PC-3 (cell line): ENCODE measurements at places on chromosomes 6 and 20. TPM values are rescaled to one million over a fixed set of nuclear protein-coding genes. Genes with fewer than 3 reads are reported as not detected.

DNA sequence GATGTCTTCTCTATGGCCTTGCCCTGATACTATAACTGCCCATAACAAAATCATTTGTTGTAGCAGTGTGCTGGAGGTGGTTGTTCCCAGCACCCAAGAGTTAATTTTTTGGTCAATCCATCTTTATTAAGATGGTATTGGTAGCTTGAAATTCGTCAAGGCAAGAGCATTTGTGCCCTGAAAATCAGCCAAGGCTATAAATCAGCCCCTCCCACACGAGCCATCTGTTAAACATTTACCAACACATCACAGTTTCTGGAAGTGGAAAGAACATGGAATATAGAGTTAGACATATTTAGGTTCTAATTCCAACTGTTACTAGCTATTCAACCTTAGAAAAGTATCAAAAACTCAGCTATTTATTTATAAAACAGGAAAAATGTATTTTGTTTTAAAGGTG lies 888.4 kb upstream of the GJE1 start:
- DNase-seq, result peak; percentile 2

DNA sequence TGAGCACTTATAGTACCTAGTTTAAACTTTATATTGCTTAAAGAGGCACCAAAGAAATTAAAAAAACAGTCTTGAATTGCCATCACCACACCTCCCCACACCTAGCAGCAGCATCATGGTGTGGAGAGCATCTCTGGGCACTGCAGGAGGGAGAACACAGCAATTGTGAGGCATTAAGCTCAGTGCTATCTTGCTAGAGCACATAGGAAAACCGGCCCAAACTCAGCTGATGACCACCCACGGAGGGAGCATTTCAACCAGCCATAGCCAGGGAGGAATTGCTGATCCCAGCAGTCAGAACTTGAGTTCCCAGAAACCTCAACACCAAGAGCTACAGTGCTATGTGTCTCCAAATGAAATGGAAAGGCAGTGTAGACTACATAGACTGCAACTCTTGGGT lies 19.5 kb upstream of the DEFB113 start:
- DNase-seq, result no peak

GRCh38 chr20:3251806-3252205 lies 12.8 kb upstream of the SLC4A11 start:
- DNase-seq, result no peak

GRCh38 chr6:78935553-78935952 lies 68.2 kb downstream of the IRAK1BP1 start:
- DNase-seq, result no peak

GRCh38 chr6:130675072-130675471 lies 152.1 kb upstream of the SMLR1 start:
- peak; percentile 79 for DNase-seq

- peak; percentile 22 for DNase-seq
Observed at GRCh38 chr20:31806564-31807355, 12.4 kb upstream of the MYLK2 start.

DNA sequence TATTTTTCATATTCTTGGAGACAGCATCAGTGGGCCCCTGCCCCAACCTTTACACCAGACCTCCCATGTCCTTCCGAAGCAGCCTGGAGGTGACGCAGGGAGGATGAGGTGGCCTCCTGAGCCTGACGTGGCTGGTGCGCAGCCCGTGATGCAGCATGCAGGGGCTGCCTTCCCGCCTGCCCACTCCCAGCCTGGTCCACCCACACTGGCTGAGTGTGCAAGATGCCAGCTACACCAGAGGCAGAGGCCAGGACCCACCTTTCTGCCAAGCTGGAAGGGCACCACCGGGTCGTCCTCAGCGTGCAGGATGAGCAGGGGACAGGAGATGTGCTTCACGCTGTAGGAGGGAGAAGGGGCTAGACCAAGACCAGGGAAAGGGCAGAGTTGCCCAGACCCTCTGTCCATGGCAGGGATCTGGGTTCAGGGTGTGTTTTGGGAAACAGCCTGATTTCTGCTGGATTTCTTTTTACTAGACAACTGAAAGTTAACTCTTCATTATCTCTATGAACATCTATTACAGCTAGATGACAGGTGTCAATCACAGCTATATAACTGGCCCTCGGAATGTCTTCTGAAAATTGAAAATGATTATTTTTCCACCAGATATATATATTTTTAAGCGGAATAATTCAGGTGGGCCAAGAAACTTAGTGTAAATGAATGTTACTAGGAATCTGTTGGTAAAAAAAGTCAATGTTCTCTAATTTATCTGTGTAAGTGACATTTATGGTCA lies 55.6 kb downstream of the PYGB start:
- no peak for DNase-seq

GRCh38 chr6:36649086-36649485 lies 29.4 kb upstream of the CDKN1A start:
- no peak for DNase-seq

GRCh38 chr6:149026530-149026942 lies 279.7 kb downstream of the UST start:
- peak; percentile 82 for DNase-seq

GRCh38 chr6:14306151-14306906 lies 188.8 kb downstream of the CD83 start:
- DNase-seq, result no peak

DNA sequence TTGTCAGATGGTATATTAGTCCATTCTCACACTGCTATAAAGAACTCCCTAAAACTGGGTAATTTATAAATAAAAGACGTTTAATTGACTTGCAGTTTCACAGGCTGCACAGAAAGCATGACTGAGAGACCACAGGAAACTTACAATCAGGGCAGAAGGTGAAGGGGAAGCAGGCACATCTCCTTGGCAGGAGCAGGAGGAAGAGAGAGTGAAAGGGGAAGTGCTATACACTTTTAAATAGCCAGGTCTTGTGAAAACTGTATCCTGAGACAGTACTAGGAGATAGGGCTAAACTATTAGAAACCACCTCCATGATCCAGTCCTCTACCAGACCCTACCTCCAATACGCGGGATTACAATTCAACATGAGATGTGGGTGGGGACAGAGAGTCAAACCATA lies 193.9 kb upstream of the KCNG1 start:
- no peak for DNase-seq

- DNase-seq, result no peak
Observed at GRCh38 chr6:28090917-28091586, 10.7 kb downstream of the ZNF165 start.

GRCh38 chr6:28897369-28897745 lies 26.4 kb downstream of the TRIM27 start:
- DNase-seq, result no peak

DNA sequence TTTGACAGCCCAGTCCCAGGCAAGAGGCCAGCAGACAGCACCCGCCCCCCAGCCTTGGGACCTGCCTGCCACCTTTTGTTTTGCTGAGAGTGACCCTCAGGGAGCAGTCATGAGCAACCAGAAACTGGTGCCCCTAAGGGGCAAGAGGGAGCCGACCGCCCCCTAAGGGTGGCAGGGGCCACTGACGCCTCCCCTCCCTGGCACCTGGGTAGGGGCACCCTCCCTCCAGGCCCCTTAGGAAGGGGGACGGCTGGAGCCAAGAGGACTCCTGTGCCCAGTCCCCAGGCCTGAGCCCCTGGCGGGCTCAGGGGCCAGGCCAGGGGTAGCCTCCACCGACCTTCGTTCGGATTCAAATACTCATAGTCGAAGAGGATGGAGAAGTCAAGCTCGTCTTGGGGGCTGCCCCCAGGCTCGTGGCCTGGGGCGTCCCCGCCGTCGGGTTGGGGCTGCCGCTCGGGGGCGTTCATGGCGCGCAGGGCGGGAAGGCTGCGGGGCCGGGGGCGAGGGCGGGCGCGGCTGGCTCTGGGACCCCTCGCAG lies 417 bp downstream of the NFATC2 start:
- DNase-seq, result no peak

- no peak for DNase-seq
Observed at GRCh38 chr6:88725111-88725975, 238.1 kb downstream of the RNGTT start.

DNA sequence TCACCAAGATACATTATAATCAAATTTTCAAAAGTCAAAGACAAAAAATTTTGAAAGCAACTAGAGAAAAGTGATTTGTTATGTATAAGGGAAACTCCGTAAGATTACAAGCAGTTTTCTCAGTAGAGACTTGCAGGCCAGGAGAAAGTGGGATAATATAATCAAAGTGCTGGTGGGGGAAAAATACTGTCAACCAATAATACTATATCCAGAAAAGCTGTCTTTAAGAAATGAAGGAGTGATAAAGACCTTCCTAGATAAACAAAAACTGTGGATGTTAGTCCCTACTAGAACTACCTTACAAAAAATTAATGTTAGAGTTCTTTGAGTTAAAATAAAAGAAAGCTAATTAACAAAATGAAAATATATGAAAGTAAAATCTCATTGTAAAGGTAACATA lies 79.7 kb downstream of the SYNE1 start:
- no peak for DNase-seq

GRCh38 chr20:38536310-38536709 lies 44.7 kb upstream of the ADIG start:
- DNase-seq, result peak; percentile 13

- no peak for DNase-seq
Observed at GRCh38 chr6:47454713-47455396, 22.7 kb upstream of the CD2AP start.

DNA sequence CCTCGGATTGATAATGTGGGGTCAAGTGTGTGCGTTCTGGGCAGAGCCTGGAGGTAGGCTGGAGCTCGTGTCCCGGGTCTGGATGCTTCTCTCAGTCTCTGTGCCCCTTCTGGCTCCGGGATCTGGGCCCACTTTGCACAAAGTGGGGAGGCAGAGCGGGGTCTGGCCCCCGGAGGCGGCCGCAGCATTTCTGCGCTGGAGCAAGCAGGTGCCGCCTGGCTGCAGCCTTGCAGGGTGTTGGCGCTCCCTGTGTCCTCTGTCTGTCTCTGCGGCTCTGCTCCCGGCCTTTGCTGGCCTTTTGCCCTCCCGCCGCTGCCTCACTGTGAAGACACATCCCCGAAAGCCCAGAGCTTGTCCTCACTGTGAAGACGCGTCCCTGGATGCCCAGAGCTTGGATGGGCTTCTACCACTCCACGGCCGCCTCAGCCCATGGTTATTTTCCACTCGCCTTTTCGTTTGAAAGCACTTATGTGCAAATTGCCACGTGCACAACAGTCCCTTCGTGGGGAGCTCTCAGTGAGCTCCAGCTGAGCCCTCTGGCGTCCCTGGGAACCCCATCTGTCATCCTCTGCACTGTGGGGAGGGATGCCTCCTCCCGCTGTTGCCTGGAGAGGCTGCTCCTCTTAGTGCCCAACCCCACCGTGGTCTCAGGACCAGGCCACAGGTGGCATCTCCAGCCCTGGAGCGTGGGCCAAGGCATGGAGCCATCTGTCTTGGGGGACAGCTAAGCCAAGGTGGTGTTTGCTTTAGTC lies 17.4 kb downstream of the SLCO4A1 start:
- DNase-seq, result no peak

GRCh38 chr6:153858529-153858928 lies 180.5 kb upstream of the OPRM1 start:
- no peak for DNase-seq

GRCh38 chr6:16337295-16337975 lies 99.0 kb downstream of the GMPR start:
- DNase-seq, result no peak

DNA sequence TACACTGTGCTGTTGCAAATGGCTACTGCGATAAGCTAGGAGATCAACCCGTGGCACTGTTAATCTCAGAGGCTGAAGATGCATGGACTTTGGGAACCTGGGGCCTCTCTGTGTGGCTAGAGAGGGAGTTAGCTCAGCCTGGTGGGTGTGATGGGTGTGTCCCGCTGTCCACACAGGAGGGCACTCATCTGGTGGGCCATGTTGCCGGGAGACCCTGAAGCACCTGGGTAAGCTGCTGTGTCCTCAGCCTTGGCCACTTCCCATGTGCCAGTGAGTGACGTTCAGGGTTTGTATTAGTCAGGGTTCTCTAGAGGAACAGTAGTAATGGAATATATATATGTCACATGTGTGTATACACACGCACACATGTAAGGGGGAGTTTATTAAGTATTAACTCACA lies 132.7 kb downstream of the ERMARD start:
- DNase-seq, result no peak

DNA sequence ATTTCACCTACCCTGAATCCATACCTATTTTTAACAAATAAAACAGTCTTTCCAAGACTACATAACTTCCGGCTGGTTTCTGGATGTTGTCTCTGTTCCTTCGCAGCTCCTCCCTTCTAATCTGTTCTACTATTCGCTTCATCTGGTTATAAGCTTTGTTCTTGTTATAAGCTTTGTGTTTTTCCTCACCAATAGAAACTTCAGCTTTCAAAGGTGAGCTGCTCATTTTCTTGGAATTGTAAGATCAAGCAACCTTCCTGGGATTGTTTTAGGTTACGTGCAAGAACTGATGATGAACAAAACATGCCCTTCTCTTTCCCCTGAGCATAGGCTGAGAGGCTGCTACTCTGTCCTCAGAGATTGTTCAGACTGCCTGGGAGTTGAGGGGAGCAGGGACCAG lies 2.1 kb downstream of the GFOD1 start:
- DNase-seq, result no peak

GRCh38 chr20:50759678-50760077 lies 28.3 kb downstream of the PARD6B start:
- no peak for DNase-seq

- no peak for DNase-seq
Observed at GRCh38 chr6:15817100-15817499, 154.3 kb upstream of the DTNBP1 start.

The PPT2 gene
- total RNA-seq, result 16.6 and 30.8 TPM in 2 replicates

The TINAG gene
- not detected in 2 replicates for total RNA-seq

The TREML2 gene
- not detected in 2 replicates for total RNA-seq

The SLC4A11 gene
- total RNA-seq, result 23.7 and 26.8 TPM in 2 replicates

The PIGU gene
- 24.5 and 27.9 TPM in 2 replicates for total RNA-seq

The CFAP61 gene
- not detected in 2 replicates for total RNA-seq

The MMP24OS gene
- 19.5 and 22.7 TPM in 2 replicates for total RNA-seq

The PPP1R16B gene
- total RNA-seq, result 0.04 and 0.12 TPM in 2 replicates

The KCNK15 gene
- total RNA-seq, result 2.8 and 3.0 TPM in 2 replicates

The POM121L2 gene
- total RNA-seq, result not detected in 2 replicates

The STK4 gene
- total RNA-seq, result 18.6 and 20.6 TPM in 2 replicates

The GPR31 gene
- total RNA-seq, result not detected in 2 replicates

The PCSK2 gene
- total RNA-seq, result not detected in 2 replicates

The CCM2L gene
- total RNA-seq, result not detected in 2 replicates

The TTK gene
- total RNA-seq, result 38.9 and 39.0 TPM in 2 replicates

The LRRN4 gene
- 0.44 TPM in 1 of 2 replicates, not detected in the other for total RNA-seq

The ALDH8A1 gene
- total RNA-seq, result 1.7 and 1.9 TPM in 2 replicates

The USP49 gene
- 2.3 and 5.7 TPM in 2 replicates for total RNA-seq

The ARMH2 gene
- total RNA-seq, result not detected in 2 replicates
